ENCODE measurements at places on chromosomes 13 and 19. TPM values are rescaled to one million over a fixed set of nuclear protein-coding genes. Genes with fewer than 3 reads are reported as not detected.

Gene CGB3
- not detected for total RNA-seq

Gene KIR3DL2
- not detected for total RNA-seq

Gene ATP4A
- 0.63 TPM for total RNA-seq

Gene SLC15A1
- total RNA-seq, result 2.4 TPM

Gene XPO4
- 56.7 TPM for total RNA-seq

Gene URAD
- total RNA-seq, result not detected

Gene CEACAM4
- total RNA-seq, result not detected

Gene TSSK6
- total RNA-seq, result 4.9 TPM

DNA sequence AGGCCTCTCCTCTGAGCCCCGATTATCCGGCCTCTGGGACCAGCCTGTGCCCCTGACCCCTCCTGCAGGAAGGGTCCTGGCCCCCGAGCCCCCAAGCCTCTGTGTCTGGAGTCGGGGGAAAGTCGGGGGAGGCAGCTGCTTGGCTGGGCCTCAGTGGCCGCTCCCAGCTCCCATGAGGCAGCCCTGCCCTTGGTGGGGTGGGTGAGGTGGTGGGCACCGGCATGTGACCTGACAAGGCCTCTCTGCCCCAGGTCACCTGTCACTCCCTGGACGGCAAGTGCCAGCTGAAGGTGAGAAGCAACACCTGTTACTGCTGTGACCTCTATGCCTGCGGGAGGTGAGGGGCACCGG lies 41.5 kb downstream of the TMEM255B start:
- no peaks in the 10 kb centered on the region for H3K36me3 ChIP-seq
- no peaks in the 10 kb centered on the region for H3K4me1 ChIP-seq
- H3K4me3 ChIP-seq, result no peak overlapping the region
- no peak overlapping the region for H3K27ac ChIP-seq
- H3K27me3 ChIP-seq, result no peaks in the 10 kb centered on the region

DNA sequence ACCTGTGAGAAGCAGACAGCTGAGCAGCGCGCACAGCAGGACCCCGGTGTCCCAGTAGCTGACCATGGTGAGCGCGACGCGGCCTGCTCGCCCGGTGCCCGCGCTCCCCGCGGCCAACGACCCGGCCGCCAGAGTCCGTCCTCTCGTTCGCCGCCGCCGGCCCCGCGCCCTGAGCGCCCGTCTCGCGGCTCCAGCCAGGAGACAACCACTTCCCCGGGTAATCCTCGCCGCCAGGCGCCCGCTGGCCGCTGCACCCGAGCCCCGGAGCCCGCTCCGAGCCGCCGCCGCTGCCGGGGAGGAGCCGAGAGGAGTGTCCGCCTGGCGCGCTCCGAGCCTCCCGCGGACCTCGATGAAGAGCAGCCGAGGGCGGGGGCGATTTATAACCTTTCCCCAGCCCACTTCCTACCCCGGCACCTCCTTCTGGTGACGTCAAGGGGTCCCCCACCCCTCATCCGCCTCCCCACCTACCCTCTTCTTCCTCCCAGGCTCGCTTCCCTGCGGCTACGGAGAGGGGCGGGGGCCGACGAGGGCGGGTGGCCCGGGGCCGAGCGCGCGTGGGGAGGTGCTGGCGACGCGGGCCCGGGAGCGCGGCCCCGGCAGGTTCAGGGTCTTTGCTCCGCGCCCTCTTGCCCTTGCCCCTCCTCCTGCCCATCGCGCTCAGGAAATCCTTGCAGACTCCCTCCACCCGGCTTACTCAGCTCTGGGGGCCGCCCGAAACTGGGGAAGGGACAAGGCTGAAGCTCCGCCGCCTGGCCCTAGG lies at the start of gene FLT1:
Gene FLT1, minus strand, starts transcription at position 351 of the 760 bp plus-strand sequence. Its CDS starts 285 bp downstream, at position 66.
- H3K36me3 ChIP-seq, result no peaks in the 10 kb centered on the region
- H3K4me3 ChIP-seq, result peak within 1 kb of the TSS; percentile 87
- 0 out of 2 replicates have a peak within 1 kb of the TSS, but pooled peaks have one; percentile 28 for H3K27ac ChIP-seq

- peaks cover under 1% of the 10 kb centered on the region for H3K27me3 ChIP-seq
- no peak overlapping the region for H3K4me3 ChIP-seq
- H3K27ac ChIP-seq, result no peak overlapping the region
Measured at GRCh38 chr13:36666477-36667229, 7.2 kb upstream of the SERTM1 start.

GRCh38 chr13:88857256-88857655 lies 1186.1 kb downstream of the SLITRK5 start:
- no peaks in the 10 kb centered on the region for H3K36me3 ChIP-seq
- H3K4me1 ChIP-seq, result no peaks in the 10 kb centered on the region
- H3K4me3 ChIP-seq, result no peak overlapping the region
- H3K27ac ChIP-seq, result no peak overlapping the region
- DNase-seq, result no peak
- H3K27me3 ChIP-seq, result no peaks in the 10 kb centered on the region

DNA sequence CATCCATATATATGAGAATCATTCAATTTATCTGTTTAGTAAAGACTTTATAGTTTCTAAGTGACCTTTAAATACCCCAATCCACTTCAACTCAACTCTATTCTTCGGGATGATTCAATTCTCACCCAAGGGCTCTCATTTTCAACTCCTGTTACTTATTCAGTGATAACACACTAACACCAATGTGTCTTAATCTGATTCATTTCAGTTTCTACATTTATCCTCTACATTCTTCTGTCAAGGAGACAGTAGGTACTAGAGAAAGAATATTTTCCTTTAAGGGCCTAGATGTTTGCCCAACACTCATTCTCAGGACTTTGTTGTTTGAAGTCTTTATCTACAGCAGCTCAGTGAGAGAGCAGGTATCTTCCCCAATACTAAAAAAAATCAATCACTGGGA lies 7.1 kb downstream of the ARGLU1 start:
- H3K27ac ChIP-seq, result no peak overlapping the region
- DNase-seq, result no peak
- H3K4me1 ChIP-seq, result peaks cover 43% of the 10 kb centered on the region
- no peak overlapping the region for H3K4me3 ChIP-seq
- peaks cover 33% of the 10 kb centered on the region for H3K36me3 ChIP-seq

- no peak overlapping the region for H3K4me3 ChIP-seq
- DNase-seq, result no peak
- H3K36me3 ChIP-seq, result no peaks in the 10 kb centered on the region
- no peak overlapping the region for H3K27ac ChIP-seq
Measured at GRCh38 chr13:48410199-48410598, 2.7 kb downstream of the LPAR6 start.

- no peaks in the 10 kb centered on the region for H3K36me3 ChIP-seq
- H3K27ac ChIP-seq, result no peak overlapping the region
- DNase-seq, result no peak
- H3K4me1 ChIP-seq, result no peaks in the 10 kb centered on the region
Measured at GRCh38 chr13:21071924-21072323, 10.5 kb upstream of the LATS2 start.

- H3K4me1 ChIP-seq, result no peaks in the 10 kb centered on the region
- H3K4me3 ChIP-seq, result no peak overlapping the region
- no peaks in the 10 kb centered on the region for H3K36me3 ChIP-seq
- no peaks in the 10 kb centered on the region for H3K27me3 ChIP-seq
- peak; percentile 12 for DNase-seq
Measured at GRCh38 chr13:61123538-61124289, 291.9 kb downstream of the PCDH20 start.

DNA sequence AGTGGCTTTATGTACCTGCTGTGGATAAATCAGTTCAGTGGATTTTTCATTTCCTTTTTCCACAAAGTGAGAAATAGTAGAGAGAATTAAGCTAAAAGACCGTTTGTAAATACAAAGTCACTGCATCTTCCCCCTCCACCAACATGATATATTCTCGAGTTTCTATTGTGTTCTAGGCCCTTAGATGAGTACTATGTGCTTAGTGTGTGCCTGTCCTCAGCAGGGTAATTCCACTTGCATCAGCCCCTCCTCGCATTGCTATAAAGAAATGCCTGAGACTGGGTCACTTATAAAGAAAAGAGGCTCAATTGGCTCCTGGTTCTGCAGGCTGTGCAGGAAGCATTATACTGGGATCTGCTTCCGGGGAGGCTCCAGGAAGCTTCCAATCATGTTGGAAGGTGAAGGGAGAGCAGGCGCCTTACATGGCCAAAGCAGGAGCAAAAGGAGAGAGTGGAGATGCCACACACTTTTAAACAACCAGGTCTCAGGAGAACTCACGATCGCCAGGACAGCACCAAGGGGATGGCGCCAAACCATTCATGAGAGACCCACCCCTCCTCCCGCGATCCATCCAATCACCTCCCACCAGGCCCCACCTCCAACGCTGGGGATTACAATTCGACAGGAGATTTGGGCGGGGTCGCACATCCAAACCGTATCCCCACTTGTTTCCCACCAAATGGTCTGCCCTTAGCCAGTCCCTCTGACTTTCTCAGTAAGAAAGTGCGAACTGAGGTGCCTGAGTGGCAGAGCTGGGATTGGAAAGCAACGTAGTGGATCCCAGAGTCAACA lies 102.3 kb upstream of the ABCC4 start:
- no peaks in the 10 kb centered on the region for H3K36me3 ChIP-seq
- H3K27me3 ChIP-seq, result no peaks in the 10 kb centered on the region
- H3K4me1 ChIP-seq, result no peaks in the 10 kb centered on the region
- peak; percentile 87 for DNase-seq

GRCh38 chr19:43941209-43941608 lies 6.1 kb upstream of the ZNF45 start:
- no peaks in the 10 kb centered on the region for H3K36me3 ChIP-seq
- no peak for DNase-seq
- H3K27ac ChIP-seq, result no peak overlapping the region
- H3K4me3 ChIP-seq, result no peak overlapping the region
- no peaks in the 10 kb centered on the region for H3K4me1 ChIP-seq

GRCh38 chr19:6802336-6803035 lies 30.0 kb downstream of the VAV1 start:
- H3K27me3 ChIP-seq, result no peaks in the 10 kb centered on the region
- peak; percentile 32 for DNase-seq
- no peaks in the 10 kb centered on the region for H3K36me3 ChIP-seq
- H3K4me1 ChIP-seq, result peaks cover 25% of the 10 kb centered on the region

GRCh38 chr13:67763384-67763783 lies 533.2 kb upstream of the PCDH9 start:
- H3K36me3 ChIP-seq, result 0 out of 2 replicates have a peak, but pooled peaks cover 3% of the 10 kb centered on the region
- no peaks in the 10 kb centered on the region for H3K27me3 ChIP-seq
- DNase-seq, result peak; percentile 20
- no peak overlapping the region for H3K4me3 ChIP-seq
- H3K4me1 ChIP-seq, result peaks cover 12% of the 10 kb centered on the region
- no peak overlapping the region for H3K27ac ChIP-seq

DNA sequence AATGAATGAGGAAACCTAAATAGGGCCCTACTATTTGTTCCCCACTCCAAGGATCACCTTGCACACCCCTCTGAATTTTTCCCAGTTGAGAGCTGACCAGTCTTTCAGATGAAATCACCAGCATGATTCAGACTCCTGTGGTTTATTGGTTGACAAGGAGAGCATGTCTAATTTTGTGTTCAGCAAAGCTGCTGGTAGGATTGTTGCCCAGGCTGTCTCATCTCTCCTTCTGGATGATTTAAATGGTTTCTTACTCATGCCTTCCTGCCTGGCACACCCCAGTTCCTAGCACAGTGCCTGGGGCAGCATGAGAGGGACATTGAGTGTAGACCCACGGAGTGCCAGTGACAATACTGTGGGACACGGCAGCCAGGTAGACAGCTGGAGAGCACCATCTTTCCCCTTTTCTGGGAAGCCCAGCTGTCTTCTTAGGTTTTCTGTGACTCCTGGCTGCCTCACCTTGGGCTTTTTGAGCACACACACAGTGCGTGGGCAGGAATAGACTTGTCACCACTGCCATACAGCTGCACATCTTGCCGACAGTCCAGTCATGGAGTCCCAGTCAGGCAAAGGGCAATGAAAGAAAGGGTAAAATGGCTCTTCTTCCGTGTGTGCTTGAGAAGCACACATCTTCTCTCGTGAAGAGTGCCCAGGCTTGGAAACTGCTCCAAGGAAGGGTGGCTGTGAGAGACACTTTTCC lies 12.3 kb downstream of the FGF9 start:
- H3K36me3 ChIP-seq, result no peaks in the 10 kb centered on the region
- H3K27ac ChIP-seq, result no peak overlapping the region
- peaks cover 3% of the 10 kb centered on the region for H3K27me3 ChIP-seq
- DNase-seq, result no peak

DNA sequence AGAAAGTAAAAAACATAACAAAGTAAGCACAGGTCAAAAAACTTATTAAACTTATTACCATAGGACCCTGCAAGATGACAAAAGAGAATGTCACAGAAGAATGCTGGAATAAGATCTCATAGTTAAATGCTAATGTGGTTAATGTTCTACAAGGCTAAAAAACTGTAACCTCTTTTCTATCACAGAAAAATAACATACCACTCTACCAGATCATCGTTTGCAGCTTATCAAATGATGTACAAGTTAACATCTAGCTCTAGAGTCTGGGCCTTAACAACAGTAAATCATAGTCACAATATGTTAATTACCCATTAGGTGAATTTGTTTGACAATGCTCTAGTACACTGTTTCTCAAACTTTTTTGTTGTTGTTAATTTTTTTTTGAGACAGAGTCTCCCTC lies 53.0 kb downstream of the NUFIP1 start:
- H3K27ac ChIP-seq, result no peak overlapping the region
- H3K36me3 ChIP-seq, result no peaks in the 10 kb centered on the region
- no peak overlapping the region for H3K4me3 ChIP-seq

GRCh38 chr19:18861235-18861634 lies 29.5 kb downstream of the UPF1 start:
- H3K27me3 ChIP-seq, result no peaks in the 10 kb centered on the region
- H3K27ac ChIP-seq, result no peak overlapping the region
- H3K4me1 ChIP-seq, result no peaks in the 10 kb centered on the region
- H3K36me3 ChIP-seq, result peaks cover 38% of the 10 kb centered on the region
- no peak overlapping the region for H3K4me3 ChIP-seq

- no peak overlapping the region for H3K27ac ChIP-seq
- no peak overlapping the region for H3K4me3 ChIP-seq
- no peak for DNase-seq
- H3K27me3 ChIP-seq, result no peaks in the 10 kb centered on the region
Measured at GRCh38 chr13:24627946-24628345, 52.3 kb upstream of the ATP12A start.

DNA sequence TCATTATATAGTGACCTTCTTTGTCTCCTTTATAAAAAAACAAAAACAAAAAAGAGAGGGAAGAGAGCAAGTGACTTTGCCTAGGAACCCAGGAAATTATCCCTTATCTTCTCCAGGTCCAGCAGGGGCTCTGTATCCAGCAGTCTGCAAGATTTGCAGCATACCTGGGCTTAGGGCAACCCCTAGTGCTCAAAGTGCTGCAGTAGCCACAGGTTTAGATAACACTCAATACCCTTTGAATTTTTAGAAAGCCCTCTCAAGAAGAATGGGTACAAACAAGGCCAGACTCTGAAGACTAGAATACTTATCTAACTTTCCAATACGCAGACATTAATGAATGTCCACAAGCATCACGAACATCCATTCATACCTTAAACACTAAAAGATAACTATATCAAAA lies 43.2 kb downstream of the CCNA1 start:
- no peaks in the 10 kb centered on the region for H3K4me1 ChIP-seq
- DNase-seq, result peak; percentile 75
- H3K4me3 ChIP-seq, result no peak overlapping the region

GRCh38 chr19:8192221-8192820 lies 16.8 kb upstream of the CERS4 start:
- peak; percentile 69 for DNase-seq
- H3K27ac ChIP-seq, result peak overlapping the region; percentile 91
- no peaks in the 10 kb centered on the region for H3K27me3 ChIP-seq
- no peak overlapping the region for H3K4me3 ChIP-seq

GRCh38 chr19:6108721-6109633 lies 1.3 kb downstream of the RFX2 start:
- H3K27me3 ChIP-seq, result peaks cover 33% of the 10 kb centered on the region
- peak; percentile 64 for DNase-seq
- H3K4me1 ChIP-seq, result peaks cover 8% of the 10 kb centered on the region
- no peaks in the 10 kb centered on the region for H3K36me3 ChIP-seq

GRCh38 chr19:48284896-48285295 lies 15.0 kb downstream of the ZNF114 start:
- H3K27me3 ChIP-seq, result no peaks in the 10 kb centered on the region
- no peak for DNase-seq
- no peak overlapping the region for H3K27ac ChIP-seq
- H3K4me3 ChIP-seq, result no peak overlapping the region

Data from GM23338 (cell line).